Cortex of kidney (tissue), 1 donor: ENCODE measurements at places on chromosomes 16 and 17.

- no peak for DNase-seq
Measured at GRCh38 chr17:57506774-57507127, 238.3 kb downstream of the CCDC182 start.

DNA sequence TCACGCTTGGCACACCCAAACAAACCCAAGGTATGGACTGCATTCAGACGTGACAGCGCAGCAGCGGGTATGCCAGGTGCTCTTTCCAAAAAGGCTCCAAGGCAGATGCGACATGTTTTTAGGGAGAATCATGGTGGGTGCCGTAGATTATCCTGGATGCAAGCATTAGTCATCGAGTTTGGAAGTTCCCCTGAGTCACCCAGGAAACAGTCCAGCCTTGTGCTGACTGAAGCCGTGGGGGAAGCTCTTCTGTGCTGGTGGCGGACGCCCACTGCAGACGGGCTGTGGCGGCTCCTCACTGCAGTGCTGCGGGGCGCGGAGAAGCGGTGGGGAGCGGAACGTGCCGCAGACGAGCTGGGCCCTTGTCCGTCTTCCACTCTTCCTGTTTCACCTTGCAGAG, 13.9 kb downstream of the JPT2 start:
- DNase-seq, result no peak

- no peak for DNase-seq
Measured at GRCh38 chr16:65414284-65414984, 292.6 kb upstream of the CDH11 start.

- DNase-seq, result no peak
Measured at GRCh38 chr17:67274466-67274865, 29.5 kb upstream of the HELZ start.

- DNase-seq, result no peak
Measured at GRCh38 chr17:46876353-46876887, 25.0 kb downstream of the WNT9B start.

DNA sequence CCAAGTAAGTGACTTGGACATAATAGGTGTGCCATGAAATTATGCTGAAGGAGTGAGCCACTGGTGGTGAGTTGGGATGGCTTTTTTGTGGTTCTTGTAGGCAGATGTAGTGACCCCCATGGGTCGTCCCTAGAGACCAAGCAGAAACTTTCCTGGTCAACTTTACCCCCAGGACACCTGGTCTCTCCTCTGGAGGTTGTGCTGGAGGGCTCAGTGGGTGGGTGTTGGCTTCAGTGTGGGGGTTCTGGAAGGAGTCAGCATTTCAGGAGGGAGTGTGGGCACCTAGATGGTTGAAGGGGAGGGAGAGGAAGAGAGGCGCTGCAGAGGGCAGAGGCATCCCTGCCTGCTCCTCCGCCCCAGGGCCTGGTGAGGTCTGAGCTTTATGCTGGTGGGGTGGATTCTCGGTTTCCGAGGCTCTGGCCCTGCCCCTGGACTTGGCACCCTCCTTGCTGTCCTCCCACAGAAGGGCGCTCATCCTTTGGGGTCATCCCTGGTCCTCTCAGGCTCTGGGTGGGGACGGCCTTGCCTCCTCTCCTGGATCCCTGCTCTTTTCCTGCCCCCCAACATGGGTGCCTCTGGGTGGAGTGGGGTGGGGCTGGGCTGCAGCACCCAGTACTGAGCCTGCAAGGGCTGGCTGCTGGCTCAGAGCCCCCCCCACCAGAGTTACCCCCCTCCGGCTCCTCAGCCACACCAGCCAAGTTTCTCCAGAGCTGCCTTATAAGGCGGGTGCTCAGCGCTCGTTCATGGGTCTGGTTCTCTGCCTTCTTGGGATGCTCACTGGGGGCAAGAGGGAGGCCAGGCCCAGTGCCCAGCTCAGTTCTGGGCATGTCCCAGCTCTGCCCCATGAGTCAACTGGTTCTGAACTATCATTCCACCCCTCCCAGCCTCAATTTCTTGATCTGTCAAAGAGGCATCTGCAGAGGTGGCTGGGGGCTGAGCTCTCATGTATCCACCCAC, 266.8 kb downstream of the SEC14L1 start:
- DNase-seq, result no peak

DNA sequence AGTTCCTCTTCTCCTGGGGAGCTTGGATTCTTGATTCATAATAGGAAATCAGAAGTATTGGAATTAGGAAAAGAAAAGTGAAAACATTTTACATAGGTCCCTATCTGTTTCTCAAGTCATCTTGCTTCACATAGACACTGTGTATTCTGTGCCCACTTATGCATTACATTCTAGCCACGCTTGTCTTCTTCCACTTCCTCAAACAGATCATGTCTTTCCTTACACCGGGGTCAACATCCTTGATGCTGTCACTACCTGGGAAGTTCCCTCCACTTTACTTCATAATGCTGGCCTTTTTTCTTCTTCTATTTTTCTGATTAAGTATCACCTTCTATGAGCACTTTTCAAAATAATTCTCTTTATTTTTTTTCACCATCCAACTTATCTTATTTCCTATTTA, 606.4 kb upstream of the CDH8 start:
- DNase-seq, result no peak

GRCh38 chr16:1156055-1156982, 3.4 kb downstream of the CACNA1H start:
- no peak for DNase-seq

GRCh38 chr16:76441876-76442275, 164.7 kb downstream of the CNTNAP4 start:
- DNase-seq, result no peak

- DNase-seq, result no peak
Measured at GRCh38 chr16:2818272-2818876, 1.3 kb downstream of the PRSS21 start.

- DNase-seq, result no peak
Measured at GRCh38 chr17:41339571-41340172, 11.0 kb downstream of the KRT33A start.

DNA sequence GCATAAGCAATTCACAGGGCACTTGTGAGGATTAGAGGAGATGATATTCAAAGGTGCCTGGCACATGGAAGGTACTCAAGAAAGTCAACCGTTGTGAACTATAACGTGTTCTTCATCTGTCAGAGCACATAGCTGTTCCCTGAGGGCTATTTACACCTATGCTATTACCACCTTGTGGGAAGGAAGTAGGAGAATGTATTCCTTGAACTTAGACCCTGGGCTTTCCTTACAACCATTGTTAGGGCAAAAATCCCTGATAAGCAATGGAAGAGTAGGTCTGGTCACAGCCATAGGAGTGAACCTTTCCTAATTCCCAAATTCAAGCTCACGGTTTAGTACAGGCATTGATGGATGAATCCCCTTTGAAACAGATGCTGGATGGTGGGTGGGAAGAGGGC, 188.6 kb downstream of the HAPSTR1 start:
- no peak for DNase-seq

GRCh38 chr17:80168371-80168770, 1.5 kb upstream of the CARD14 start:
- no peak for DNase-seq

- DNase-seq, result no peak
Measured at GRCh38 chr16:3145151-3145550, 10.3 kb downstream of the ZNF213 start.
